ENCODE measurements at places on chromosomes 6 and 20.

DNA sequence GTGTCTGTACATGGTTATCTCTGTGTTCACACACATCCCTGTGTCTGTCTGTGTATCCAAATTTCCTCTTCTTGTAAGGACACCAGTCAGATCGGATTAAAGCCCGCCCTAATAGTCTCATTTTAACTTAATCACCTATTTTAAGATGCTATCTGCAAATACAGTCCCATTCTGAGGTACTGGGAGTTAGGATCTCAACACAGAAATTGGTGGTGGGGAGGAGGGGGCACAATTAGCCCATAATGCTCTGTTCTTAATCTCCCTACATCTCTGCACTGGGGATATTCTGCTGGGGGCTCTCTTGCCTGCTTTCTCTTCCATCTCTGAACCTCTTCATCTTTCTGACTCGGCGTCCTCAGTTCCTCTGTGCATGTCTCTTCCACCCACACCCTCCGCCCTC, 320.7 kb downstream of the CDC5L start:
- no peak for DNase-seq

- DNase-seq = no peak
Observed at GRCh38 chr20:25484911-25485511, 77.5 kb downstream of the GINS1 start.

DNA sequence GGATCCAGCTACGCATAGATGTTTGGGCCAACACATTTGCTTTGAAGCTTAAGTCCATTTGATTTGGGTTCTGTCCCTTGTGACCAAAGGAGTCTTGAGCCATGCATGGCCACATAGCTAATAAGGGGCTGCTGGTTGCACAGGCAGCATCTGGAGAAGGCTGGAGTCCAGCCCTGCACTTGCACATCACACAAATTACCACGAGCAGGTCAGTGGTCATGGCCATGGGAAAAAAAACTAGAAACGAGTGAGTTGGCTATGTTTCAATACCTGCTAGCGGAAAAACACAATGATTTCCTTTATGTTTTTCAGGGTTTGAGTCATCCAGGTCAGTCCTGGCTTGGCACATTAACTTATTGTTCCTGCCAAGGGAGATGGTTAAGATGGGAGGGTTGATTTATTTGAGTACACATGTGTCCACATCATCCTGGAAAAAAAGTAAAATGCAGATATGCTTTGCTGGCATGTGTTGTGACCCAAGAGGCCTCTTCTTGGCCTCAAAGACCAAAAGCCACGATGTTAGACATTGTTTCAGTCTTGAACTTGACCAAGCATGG, 5.6 kb upstream of the STX16 start:
- DNase-seq = no peak

GRCh38 chr20:5135363-5136012, 8.7 kb downstream of the CDS2 start:
- DNase-seq = no peak

GRCh38 chr6:105072798-105073199, 107.0 kb downstream of the POPDC3 start:
- no peak for DNase-seq

- DNase-seq = no peak
Observed at GRCh38 chr6:151689499-151690201, 117.8 kb upstream of the ESR1 start.

DNA sequence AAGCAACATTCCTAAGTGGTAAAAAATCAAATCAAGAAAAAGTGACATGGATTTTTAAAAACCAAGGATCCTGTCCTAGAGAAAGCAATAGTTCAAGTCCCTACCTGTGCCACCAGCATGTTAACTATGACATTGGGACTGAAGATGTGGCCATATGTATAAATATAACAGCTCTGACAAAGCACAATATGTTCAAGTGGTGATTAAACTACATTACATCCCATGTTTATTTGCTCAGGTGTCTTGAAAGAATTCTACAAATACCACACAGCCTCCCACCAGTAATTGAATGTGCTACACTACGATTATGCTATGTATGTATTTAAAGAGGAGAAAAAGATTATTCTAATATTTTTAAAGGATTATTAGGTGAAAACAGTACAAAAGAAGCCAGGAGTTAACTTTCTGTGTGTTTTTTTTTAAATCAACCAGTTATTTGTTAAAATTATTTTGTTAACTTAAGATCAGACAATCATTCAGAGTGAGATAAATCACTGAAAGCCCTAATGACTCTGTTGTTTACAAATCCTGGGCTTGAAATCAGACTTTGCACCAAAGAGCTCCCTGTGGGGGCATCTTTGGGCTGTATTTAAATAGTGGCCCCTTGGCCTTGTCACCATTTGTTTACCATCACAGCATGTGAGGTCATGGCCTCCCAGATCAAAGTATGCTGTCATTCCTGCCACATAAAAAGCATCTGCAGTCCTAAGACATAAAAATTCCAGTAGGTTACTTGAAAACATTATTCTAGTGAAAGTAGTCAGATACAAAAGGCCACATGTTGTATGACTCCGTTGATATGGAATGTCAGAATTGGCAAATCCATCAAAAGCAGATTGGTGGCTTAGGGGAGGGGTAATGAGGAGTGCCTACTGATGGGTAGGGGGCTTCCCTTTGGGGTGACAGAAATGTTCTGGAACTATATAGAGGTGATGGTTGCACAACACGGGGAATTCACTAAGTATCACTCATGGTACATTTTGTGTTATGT, 17.1 kb downstream of the TTLL2 start:
- DNase-seq = no peak

GRCh38 chr6:127190552-127190951, 72.1 kb downstream of the RSPO3 start:
- DNase-seq = no peak

DNA sequence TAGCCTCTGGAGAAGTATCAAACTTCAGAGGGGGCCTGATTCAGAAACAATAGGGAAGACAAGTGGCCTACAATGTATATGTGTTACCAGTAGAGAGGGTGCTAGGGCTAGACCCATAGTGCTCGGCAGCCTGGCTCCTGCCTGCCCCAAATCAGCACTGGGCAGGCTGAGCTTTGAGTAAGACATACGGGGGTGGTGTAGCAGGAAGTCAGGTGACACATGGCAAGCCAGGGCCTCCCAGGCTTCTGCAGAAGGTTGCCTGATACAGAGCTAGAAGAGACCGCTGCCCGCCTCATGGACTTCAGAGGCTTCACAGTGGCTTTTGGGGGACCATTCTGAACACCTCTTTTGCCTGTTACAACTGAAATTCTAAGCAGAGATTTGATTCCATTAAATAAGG, 43.4 kb downstream of the RALY start:
- DNase-seq = no peak

DNA sequence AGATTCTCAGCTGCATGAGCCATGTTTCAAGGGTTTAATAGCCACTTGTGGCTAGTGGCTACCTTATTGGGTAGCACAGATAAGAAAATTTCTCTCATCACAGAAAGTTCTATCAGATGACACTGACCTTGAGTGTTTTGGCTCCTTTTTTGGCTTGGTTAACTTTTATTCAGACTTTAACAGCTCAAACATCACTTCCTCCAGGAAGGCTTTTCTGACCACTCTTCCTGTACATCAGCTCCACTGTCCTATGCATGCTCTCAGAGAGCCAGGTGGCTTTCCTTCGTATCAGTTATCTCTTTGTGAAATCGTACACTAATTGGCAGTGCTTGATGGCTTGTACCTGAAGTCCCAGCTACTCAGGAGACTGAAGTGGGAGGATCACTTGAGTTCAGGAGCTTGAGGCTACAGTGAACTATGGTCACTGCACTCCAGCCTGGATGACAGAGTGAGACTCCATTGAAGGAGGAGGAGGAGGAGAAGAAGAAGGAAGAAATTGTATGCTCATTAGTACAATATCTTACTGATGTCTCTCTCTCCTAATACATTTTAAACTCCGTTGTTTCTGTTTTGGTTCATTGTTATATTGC, 10.7 kb downstream of the MAFB start:
- no peak for DNase-seq

GRCh38 chr6:108953681-108954080, 105.5 kb downstream of the ARMC2 start:
- DNase-seq = no peak

- no peak for DNase-seq
Observed at GRCh38 chr6:119179842-119180241, 101.4 kb upstream of the FAM184A start.

- DNase-seq = no peak
Observed at GRCh38 chr6:24859608-24860200, 61.0 kb upstream of the ARMH2 start.

GRCh38 chr6:43990275-43990626, 137.0 kb downstream of the MRPL14 start:
- DNase-seq = no peak

DNA sequence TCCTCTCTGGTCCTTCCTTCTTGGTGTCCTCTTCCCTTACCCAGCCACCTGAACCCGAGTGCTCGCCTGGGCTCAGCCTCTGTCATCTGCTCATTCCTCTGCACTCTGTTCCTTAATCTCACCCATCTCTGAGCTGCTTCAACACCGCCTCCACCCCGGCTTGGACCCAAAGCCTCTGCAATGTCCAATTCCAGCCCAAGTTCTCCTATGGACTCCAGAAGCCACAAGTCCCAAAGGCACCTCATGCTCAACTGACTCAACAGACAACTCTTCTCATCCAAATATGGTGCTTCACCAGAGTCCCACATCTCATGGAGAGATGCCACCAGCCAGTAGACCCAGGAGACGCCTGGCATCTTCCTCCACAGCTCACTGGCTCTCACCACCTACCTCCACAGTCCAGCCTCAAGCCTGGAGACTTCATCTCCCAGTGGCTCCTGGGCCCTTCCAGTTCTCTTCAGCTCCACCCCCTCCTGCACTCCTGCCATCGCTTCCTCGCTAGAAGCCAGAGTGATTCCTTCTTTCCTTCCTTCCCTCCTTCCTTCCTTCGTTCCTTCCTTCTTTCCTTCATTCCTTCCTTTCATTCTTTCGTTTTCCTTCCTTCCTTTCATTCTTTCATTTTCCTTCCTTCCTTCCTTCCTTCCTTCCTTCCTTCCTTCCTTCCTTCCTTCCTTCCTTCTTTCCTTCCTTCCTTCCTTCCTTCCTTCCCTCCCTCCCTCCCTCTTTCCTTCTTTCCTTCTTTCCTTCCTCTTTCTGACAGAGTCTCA, 40.9 kb upstream of the NNAT start:
- no peak for DNase-seq

- no peak for DNase-seq
Observed at GRCh38 chr6:447381-448165, 56.0 kb downstream of the IRF4 start.

- DNase-seq = no peak
Observed at GRCh38 chr20:63314566-63315239, 21.7 kb downstream of the COL20A1 start.

DNA sequence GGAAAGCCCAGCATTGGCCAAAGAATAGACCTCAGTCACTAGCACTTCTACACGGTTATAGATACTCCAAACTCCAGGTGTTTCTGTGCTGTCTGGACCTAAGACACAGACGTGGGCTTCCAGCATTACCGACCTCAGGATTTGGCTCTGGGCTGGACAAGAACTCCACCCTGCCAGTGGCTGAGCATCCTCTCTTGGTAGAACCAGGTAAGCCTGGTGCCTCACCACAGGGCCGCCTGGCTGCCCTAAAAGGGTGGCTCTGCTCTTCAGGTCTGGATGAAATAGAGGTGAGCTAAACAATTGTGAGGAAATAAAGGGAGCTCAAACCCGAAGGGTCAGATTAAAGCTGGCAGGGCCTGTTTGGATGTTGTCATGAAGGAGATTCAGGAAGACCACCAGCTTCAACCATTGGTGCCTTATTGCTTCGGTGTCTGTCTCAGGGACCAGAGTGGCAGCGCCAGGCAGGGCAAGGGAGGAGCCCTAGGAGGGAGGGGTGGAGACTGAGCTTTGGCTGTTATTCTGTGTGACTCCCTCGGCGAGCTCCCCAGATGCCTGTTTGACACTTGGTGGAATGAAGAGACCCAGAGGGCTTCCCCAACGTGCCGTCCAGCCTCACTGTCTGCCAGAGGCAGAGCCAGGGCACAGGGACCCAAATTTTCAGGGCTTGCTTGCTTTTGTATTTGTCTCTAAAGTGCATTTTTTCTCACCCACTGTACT, 8.6 kb downstream of the SYNDIG1 start:
- DNase-seq = no peak

- DNase-seq = no peak
Observed at GRCh38 chr6:3353939-3354338, 95.2 kb downstream of the PSMG4 start.

GRCh38 chr6:153003366-153003690, 819 bp upstream of the MTRF1L start:
- no peak for DNase-seq

DNA sequence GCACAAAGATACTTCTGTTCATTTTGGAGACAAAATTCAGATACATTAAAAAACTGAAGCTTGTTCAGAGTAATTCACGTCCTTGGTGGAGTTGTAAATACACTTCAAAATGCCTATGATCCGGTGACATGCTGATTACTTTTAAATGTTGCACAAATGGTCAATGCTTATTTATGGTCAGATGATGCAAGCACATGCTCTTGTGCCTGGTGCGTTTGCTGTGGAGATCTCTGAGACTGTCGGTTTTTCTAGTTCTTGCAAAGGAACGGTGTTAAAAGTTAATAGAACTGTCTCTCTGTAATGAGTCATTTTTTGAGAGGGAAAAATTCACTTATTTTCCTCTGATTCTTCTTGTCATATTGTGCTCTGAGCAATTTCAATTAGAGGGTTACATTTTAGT, 45.2 kb upstream of the EDN3 start:
- DNase-seq = no peak

- no peak for DNase-seq
Observed at GRCh38 chr6:144302701-144303372, 17.7 kb downstream of the UTRN start.

DNA sequence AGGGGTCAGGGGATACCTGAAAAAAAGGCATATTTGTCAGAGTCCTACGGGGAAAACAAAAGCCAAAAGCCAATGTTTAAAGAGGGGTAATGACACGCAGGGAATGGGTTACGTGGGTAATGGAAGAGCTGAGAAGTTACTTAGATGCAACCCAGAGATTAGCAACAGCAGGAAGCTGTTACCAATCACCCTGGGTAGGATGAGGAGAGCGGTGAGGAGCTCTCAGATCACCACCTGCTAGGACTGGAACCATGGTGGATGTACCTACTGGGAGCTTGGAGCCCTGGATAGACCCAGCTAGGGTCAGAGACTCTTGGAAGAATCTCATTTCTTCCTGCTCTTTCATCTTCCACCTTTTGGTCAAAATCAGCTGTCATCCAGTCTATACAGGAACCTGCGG, 51.2 kb upstream of the RNF24 start:
- DNase-seq = no peak

- DNase-seq = no peak
Observed at GRCh38 chr20:53711333-53712211, 117.9 kb upstream of the ZNF217 start.

DNA sequence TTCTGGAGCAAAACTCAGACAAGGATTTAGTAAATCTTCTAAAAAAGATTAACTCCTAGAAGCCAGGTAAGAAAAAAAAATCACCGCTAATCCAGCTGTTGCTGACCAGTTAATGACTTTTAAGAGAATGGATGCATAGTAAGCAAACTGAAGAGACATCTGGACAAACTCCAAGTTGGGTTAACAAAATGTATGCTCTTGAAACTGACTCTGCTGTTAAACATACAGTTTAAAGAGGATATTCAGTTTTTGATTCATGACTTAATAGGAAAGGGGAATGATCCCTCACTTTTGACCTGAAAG, 70.4 kb downstream of the PLAGL1 start:
- DNase-seq = no peak

All from AG09319 (cell line).